SK-MEL-5 (cell line): ENCODE measurements at places on chromosomes 3 and 15.

DNA sequence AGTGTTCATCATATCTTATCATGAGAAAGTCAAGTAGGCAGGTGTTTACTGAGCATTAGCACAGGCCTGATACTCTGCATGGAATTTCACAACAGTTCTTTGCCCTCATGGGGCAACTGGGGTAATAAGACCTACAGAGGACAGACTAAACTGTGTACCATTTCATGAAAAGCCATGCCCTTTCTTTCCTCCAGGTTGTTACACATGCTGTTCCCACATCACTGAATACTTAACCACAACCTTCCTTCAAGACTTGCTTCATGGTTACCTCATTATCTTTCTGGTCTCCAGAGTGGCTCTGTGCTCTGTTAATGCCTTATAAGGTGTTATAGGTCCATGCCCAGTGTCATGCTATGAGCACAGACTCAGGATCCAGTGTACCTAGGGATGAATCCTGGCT is 28.2 kb upstream of the RSL24D1 start:
- DNase-seq, result no peak

- no peak for DNase-seq
Measured at GRCh38 chr3:55042591-55042990, 114.7 kb upstream of the LRTM1 start.

DNA sequence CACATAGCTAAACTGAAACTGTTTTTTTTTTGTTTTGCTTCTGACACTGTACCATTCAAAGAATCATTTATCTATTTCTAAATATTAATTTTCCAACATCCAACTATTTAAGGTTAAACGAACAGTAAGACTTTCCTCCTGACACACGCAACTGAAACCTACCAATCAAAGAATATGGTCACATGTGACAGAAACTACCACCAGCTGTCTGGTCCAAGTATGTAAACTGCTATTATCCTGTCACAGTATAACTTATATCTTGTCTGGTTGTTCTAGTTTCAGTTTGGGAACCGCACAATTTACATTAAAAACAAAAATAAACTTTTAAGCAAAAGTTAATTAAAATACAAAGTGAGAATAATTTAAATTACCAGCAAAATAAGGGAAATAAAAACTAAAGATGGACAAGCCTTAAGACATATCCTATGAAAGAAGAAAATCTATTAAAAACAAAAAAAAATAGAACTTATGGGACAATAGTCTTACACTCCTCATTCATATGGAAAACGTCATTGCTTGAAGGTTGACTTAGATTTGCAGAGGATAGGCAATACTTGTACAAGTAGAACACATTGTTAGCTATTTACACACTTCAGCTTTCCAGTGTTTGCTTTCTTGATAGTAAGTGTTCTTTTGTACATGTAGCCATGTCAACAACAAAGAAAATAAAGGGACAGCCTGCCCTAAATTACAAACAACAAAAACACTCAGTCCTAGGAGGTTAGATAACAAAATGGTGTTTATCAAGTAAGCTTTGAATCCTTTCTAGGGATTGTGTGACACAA is 26.8 kb upstream of the CHRM5 start:
- peak; percentile 66 for DNase-seq

- no peak for DNase-seq
Measured at GRCh38 chr3:37138816-37139215, 35.6 kb downstream of the LRRFIP2 start.
